ENCODE measurements at places on chromosomes 2 and 18.
A peak's percentile ranks its signal among the peaks of the same experiment; 100 is the strongest.

DNA sequence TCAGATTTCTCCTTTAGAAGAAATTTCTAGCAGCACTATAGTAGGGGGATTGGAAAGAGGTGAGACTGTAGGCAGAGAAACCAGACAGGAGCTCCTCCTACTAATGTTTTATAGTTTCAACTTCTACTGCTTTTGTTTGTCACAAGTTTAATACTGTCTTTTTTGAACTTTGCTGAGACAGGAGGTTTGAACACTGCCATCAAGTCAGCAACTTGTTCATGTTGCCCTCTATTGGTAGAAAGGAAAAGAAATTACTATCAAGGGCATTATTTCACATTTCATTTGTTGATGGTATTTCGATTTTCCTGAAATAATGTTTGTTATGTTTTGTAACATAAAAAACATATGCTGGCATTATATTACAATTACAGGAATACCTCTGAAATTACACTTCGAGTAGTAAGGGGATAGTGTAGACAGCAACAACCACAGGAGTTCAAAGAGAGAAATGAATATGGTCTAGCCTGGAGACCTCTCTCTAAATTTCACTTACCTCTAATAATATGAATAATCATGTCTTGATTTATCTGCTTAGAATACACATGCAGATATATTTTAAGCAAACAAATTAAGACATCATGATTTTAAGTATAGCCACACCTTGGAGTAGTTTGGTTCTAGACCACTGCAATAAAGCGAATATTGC lies 12.4 kb upstream of the CCDC88A start:
- no peak for DNase-seq

DNA sequence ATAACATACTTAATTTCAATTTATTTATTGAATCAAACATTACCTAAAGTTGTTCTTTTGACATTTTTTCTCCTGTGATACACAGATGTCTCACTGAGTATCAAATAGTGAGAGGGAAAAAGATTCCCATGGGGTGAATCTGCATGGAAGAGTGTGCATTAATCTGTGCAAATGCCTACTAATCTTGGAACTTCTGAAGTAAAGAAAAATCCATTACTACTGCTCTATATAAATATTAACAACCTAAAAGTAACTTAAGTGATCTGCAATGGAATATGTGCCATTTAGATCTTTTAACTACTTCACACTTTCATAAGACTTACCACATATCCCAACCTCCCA lies 125.5 kb downstream of the PLCL1 start:
- DNase-seq = no peak

- DNase-seq = no peak
Measured at GRCh38 chr2:120613742-120614571, 121.7 kb upstream of the GLI2 start.

DNA sequence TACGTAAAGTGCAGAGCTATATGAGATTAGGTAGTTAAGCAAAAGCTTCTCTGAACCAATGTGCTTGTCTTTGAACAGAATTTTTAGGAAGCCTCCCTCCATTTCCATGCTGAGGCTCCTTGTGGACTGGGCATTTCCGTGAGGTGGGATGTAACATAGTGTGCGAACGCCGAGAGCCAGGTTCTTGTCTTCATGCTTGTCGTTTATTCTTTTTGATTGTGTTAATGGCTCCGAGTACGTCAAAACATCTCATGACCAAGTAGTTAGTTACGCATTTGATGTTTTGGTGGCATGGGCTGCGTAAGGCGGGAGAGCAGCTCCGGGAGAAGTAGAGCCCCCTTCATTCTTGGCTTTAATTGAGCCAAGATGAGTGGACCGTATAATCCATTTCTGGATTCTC lies 32.9 kb downstream of the DGKD start:
- DNase-seq = no peak

DNA sequence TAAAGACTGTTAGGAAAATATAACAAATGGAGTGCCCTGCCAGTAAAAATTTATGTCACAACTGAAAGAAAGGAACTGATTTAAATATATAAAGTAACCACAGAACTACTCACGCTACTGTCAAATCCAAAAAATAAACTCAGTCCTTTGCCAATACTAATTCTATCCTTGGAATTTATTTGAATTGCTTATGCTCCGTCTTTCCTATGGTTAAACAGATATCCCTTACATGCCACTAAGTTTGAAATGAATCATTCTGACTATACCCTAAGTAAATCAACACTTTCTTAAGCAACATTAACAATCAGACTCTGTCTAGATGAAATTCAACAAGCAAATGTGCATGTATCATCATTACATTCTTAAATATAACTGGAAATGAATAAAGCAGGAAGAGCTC lies 9.8 kb downstream of the HNRNPLL start:
- no peak for DNase-seq

DNA sequence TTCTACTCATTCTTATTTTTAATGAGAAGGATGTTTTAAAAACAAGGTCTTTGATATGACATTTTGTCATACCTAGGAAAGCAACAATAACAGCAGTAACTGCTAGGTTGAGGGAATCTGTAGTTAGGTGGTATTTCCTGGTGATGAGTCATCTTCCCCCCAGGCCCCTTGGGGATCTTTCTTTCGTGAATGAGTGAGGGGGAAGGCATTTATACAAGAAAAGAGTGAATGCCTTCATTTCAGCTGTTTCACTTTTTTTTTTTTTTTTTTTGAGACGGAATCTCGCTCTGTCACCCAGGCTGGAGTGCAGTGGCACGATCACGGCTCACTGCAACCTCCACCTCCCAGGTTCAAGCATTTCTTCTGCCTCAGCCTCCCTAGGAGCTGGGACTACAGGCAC lies 108.6 kb downstream of the MAP4K4 start:
- DNase-seq = no peak

DNA sequence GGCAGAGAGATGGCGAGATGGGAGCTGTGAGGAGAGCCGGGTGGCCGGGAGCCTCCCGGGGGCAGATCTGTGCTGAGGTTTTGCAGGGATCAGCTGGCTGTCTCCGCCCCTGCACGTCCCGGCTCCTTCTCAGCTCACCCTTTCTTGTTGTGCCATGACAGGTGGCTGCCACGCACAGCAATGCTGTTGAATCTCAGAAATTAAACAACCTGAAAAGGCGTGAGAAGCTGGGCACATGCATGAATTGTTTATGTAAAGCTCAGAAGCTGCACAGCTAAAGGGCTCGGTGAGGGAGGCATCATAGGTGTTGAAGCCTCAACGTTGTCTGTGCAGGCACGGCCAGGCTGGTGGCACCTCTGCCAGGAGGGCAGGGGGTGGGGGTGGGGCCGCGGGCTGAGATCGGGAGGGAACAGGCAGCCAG lies 858 bp upstream of the RTP5 start:
- DNase-seq = no peak

DNA sequence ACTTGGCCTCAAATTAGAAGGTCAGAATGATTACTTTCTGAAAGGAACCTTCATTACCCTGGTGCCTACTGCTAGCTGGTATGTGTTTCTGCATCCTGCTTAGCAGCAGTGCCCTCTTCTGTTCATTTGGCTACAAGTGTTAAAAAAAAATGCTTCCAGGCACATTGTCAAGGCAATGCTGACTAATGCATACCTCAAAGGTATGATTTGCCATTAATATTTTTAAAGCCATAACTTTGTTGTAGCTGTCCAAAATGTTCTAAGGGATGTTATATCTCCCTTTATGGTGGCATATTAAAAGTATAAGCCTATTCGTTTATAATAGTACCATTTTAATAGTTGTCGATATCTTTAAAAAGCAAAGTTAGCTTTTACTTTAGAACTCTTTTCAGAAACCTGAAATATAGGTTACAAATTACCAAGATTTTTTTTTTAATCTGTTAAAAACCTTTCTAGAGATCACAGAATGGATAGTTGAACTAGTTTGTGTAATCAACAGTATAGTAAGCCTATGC lies 52.0 kb upstream of the FAM171B start:
- no peak for DNase-seq

GRCh38 chr2:101609433-101609832 lies 88.1 kb upstream of the MAP4K4 start:
- DNase-seq = no peak

- DNase-seq = peak; percentile 6
Measured at GRCh38 chr18:70464343-70465114, 175.7 kb downstream of the SOCS6 start.

- DNase-seq = no peak
Measured at GRCh38 chr2:190149908-190150307, 87.4 kb upstream of the MSTN start.

GRCh38 chr2:236904389-236905263 lies 181.1 kb upstream of the COPS8 start:
- no peak for DNase-seq

All from NCI-H1436 treated with DMSO at 0.1 percent for 48 hours (cell line).